ENCODE measurements at places on chromosomes 13 and 19.

- no peak for DNase-seq
These were observed 183.2 kb upstream of the DACH1 start for GRCh38 chr13:72050251-72050650.

DNA sequence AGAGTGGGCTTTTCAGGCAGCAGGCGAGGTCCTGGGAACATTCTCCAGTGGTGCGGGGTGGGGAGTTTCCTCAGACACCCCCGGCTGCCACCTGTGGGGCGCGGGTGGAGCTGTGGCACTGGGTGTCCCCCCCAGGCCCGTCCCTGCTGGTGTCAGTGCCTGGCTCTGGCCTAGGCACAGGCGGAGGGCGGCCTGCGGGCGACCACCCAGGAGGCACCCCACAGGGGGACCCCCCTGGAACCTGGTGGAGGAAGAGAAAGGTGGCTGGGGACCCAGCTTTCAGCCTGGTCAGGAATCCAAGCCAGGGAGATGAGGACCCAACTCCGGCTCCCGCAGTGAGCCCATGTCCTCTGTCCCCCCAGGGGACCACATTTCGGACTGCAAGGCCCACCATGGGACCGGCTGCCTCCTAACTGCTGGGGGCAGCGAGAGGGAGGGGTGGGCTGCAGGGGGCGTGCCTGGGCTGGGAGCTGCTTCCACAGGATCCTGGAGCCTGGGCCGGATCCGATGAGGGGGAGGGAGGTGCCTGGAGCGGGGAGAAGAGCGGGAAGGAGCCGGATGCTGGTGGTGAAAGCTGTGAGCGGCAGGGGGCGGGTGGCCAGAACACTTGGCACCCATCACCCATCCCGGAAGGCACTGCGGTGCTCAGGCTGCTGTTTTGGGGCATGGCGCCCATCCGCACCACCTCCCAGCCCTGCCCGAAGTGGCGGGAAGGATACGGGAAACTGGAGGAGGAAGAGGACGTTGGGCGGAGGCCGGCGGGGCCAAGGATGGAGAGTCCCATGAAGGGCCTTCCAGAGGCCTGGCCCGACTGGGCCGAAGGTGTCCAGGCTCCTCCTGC is 5.5 kb upstream of the CTXN1 start:
- DNase-seq = no peak

DNA sequence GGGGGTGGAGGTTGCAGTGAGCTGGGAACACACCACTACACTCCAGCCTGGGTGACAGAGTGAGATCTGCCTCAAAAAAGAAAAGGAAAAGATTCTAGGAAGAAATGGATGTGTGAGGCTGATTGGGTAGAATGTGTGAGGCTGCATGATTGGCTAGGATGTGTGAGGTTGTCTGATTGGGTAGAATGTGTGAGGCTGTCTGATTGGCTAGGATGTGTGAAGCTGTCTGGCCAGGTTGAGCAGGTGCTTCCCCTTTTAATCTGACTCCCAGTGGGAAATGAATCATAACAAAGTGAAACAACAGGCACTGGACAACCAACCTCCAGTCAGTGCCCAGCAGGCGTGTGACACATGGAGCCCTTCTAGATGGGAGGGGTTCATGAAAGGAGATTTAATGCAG is 14.7 kb downstream of the C13orf46 start:
- no peak for DNase-seq

DNA sequence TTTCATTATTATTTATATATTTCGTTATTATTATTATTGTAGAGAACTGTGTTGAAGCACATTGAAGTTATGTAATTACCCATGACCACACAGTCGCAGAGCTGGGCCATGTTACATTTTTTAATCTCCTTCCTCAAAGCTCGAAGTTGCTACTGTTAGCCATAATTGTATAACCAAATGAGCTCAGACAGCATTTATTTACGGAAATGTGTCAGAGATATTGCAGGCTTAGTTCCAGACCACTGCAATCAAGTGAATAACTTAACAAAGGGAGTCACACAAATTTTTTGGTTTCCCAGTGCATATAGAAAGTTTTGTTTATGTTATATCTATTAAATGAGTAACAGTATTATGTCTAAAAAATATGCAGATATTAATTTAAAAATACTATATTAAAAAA is 147.1 kb upstream of the SLITRK1 start:
- no peak for DNase-seq

- no peak for DNase-seq
These were observed 170.8 kb downstream of the KDM4B start for GRCh38 chr19:5139583-5140325.

DNA sequence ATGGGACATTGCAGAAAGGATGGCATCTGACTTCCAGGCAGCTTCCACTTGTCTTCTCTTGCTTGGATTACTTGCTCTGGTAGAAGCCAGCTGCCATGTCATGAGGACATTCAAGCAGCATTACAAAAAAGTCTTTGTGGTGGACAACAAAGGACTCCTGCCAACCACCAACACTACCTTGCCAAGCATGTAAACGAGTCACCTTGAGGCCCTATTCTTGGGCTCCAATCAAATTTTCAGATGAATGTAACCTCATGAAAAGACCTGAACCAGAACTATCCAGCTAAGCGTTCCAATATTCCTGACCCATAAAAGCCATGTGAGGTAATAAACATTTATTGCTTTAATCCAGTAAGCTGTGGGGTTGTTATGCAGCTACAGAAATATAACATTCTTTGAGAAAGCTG is 12.5 kb downstream of the PROSER1 start:
- DNase-seq = no peak
